Activated naive CD4-positive, alpha-beta T cell treated with anti-CD3 and anti-CD28 coated beads, Interleukin-2, amount 50 U/mL, for 72 hours (primary cell): ENCODE measurements at places on chromosomes 4 and X.

- DNase-seq: no peak
These were observed 16.7 kb downstream of the ABLIM2 start for GRCh38 chr4:8141935-8142334.

DNA sequence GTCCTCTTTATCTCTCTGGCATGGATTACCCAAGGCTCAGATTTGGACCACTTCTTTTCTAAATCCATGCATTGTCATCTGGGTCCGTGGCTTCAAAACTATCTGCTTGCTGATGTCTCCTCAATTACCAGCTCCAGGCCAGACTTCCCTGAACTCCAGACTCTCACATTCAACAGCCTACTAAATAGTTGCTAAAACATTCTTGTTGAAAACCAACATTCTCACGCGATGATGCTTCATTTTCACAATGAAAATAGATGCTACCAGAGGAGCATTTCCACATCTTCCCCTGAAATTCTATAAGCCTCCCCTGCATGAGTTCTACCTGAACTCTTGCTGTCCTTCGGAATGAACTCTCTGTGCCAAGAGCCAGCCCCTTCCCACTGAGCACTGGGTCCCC, 5.2 kb upstream of the TLR6 start:
- no peak for DNase-seq

DNA sequence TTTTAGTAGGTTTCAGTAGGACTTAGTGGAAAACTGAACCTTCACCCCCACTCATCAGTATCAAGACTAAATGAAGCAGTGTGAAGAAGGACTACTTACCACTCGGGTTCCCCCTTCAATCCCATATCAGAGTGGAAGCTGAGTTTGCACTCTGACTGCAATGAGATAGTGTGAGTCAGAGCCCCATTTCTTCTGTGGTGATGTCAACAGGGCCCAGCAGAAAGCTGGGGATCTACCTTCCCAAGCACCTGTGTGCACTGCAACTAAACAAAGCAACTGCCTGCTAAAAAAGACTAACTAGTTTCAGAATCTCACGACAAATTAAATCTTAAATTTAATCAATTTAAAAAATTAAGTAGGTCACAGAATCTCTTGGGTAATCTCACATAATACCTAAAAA, 1837.0 kb upstream of the PCDH7 start:
- DNase-seq: no peak

GRCh38 chrX:148577741-148578140, 77.3 kb downstream of the AFF2 start:
- no peak for DNase-seq

DNA sequence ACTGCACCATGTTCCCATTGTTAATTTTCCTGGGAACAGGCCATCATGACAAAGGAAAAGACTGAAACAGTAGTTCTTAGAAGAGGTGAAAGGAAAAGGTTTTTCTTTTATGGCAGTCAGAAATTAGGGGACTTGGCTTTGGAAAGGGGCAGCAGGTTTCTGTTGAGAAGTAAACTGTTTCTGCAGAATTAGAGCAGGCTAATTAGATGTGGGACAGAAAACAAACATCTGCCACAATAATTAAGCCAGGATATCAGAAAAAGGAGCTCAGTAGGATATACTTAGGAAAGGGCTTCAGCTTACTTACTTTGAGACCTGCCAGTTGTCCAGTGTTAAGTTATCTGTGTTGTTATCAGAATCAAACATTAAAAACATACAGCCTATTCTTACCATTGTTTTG, 36.7 kb upstream of the STPG2 start:
- no peak for DNase-seq

DNA sequence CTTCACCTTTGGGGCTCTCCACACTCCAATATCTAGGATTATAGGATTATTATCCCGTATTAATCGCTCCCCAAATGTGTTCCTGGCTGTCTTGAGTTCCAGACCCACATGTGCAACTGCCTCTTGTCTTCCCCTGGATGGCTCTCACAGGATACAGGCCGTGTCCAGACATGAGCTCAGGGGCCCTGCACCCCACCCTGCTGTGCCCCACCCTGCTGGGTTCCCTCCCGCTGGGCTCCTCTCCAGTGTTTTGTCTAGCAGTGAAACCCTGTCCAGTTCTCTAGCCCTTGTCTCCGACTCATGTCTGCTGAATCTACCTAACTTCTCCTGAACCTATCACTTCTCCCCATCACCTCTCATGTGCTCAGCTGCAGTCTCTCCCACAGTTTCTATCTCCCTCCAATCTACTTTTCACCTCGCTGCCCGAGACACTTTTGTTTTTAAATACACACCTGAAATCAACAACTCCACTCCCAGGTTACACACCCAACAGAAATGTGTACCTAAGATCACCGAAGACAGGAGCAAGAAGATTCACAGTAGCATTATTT, 2.0 kb downstream of the RNF212 start:
- no peak for DNase-seq

DNA sequence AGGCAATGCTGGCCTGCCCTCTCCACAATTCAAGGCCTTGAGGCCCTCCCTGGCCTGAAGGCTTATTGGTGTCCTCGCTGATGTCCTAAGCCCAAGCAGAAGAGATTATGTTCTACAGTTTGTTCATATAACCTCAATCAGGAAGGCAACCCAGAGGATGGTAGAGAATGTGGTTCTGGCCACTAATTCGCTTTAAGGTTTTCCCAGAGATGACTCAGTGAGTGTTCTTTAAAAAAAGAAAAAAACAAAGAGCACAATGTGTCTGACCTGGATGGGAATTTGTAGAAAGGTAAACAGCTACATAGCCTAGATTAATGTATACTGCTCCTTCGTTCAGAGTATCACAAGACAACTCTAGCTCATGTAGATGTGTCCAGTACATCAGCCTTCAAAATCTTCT, 66.0 kb downstream of the MANBA start:
- no peak for DNase-seq

- no peak for DNase-seq
These were observed 86.9 kb upstream of the MAGEB16 start for GRCh38 chrX:35711281-35711680.

DNA sequence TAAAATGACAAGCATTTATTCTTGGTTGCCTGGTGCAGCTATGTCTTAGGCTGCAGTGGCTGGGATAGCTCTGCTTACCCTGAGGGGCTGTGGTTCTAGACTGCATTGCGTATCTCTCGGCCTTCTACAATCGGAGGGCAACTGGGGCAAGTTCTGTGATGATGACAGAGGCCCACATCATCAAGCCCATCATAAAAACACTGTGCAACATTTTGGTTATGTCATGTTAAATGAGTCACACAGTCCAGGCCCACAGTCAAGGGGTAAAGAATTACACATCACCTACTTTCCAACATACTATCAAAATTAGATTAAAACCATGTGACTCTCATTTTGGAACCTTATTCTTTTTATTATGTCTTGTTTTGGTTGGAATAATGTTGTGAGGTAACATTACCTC, 120.2 kb upstream of the GUCY1A1 start:
- no peak for DNase-seq

DNA sequence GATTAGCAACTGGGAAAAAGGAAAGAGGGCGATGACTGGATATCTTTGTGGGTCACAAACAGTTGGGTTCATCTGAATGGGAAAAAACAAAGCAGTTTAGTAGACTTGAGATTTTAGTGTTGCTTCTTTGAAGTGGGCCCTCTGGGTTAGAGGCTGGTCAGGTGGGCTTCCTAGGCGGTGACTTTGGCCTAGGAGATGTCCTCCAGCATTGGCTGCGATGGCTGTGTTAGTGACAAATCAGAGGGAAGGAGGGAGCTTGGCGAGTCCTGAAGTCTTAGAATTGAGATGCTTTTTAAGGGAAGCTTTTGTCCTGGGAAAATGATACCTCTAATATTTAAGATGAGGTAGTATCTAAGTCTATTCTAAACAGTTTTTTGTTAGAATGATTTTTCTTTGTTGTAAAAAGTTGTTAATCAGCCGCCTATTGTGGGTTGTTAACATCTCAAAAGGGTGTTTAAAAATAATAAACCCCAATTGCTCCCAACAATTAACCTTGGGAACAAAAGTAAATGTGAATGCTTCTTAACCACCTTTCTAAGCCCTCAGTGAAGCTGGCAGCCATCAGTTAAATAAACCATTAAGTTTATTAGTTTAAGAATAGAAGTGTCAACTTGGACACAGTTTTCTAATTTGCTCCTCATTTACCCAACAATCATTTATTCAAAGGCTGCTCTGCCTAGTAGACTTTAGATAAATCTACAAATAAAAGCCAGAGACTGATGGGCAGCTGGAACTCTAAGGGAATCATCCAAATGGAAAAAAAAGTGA, 31.7 kb downstream of the DLG3 start:
- DNase-seq: no peak

DNA sequence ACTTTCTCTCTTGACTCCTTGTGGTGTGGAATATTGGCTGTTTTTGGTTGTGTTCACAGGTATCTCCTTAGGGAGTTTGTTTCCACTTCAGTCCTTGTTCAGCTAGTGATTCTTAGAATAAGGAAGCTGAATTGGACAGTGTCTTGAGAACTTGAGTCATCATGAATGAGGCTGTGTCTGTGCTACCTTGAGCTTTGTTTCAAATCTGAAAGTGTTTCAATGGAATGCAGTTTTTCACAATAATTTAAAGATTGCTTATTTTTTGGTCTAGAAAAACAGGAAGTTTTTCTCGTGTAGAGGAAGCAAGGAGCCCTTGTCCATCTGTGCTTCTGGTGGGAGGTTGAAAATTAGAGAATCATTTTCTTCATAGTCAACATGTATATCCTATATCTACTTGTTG, 76.5 kb downstream of the ZNF518B start:
- no peak for DNase-seq

- no peak for DNase-seq
These were observed 206.2 kb downstream of the KCNIP4 start for GRCh38 chr4:21742326-21742725.

GRCh38 chr4:15320121-15320678, 107.6 kb upstream of the C1QTNF7 start:
- DNase-seq: no peak

- no peak for DNase-seq
These were observed 578.2 kb downstream of the KLHL13 start for GRCh38 chrX:117538178-117539089.

DNA sequence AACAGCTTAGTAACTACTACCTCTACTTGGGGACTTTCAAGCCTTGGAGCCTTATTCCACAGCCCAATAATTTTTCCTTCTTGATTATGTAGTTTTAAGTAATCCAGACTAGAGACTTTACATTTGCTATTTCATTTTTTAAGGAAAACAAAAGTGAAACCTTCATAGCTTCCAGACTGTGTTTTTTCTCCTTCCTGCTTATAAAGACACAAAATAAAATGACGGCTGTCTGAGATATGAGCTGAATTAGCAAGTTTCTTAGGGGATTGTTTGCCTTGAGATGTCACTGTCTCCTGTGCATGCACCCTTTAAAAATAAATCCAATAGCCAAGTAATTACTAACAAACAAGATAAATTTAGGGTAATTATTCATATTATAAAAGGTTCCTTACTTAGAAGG, 78.8 kb upstream of the PACRGL start:
- DNase-seq: no peak

- no peak for DNase-seq
These were observed 75.7 kb upstream of the GUCY1A1 start for GRCh38 chr4:155590796-155591585.

DNA sequence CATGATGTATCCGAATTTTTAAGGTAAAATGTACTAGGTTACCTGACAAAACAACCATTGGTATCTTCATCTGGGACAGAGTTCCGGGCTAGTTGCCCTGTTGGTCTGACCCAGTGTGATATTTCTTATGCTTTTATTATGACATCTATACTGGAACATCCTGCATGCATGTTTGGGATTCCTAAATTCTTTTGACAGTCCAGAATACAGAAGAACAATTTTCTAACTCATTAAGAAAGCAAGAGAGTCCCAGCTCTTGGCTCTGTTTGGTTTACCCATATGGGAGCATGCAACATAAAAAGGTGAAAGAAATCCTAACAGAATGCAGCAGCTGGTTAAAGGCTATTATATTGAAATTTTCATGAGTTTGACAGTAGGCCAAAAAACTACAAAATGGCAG, 247.7 kb upstream of the FTHL17 start:
- no peak for DNase-seq

DNA sequence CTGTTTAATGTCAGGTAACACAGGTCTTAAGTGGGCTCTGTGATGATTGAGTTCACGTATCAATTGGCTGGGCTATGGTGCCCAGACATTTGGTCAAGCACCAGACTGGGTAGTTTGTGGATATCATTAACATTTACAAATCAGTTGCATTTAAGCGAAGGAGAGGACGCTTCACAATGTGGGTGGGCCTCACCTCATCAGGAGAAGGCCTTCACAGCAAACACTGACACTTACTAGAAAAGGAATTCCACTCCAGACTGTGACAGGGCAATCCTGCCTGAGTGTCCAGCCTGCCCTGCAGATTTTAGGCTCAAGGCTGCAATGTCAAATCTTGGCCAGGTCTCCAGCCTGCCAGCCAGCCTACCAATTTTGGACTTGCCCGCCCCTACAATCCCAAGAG, 270.3 kb downstream of the DHRSX start:
- DNase-seq: no peak

DNA sequence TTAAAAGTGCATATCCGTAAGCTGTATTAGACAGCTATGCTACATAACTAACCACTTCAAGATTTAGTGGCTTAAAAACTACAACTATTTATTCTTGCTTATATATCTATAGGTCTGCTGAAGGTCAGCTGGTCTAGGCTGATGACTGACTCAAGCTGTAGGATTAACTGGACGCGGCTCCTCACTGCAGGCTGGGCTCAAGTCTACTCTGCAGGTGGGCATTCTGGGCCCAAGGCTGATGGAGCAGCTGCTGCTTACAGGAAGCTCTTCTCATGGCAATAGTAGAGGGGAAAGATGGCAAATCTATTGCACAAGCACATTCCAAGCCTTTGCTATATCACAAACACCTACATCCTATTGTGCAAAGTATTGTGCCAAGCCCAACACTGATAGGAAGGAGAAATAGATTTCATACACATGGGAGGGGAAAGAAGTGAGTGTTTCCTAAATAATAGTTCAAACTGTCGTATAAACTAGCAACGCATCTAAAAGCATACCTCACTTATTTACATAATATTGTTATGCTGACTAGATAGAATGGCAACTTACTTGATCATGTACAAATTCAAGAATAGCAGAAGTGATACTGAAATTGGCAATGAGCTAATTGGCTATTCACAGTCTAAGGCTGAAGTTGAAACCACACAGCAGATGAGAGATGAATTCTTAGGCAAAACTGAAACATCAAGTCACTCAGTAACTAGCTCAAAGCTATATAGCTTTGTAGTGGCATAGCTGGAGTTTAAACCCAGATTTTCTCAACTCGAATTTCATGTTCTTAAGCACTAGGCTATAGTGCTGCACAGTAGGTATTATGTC, 263.8 kb downstream of the NKX6-1 start:
- DNase-seq: no peak

DNA sequence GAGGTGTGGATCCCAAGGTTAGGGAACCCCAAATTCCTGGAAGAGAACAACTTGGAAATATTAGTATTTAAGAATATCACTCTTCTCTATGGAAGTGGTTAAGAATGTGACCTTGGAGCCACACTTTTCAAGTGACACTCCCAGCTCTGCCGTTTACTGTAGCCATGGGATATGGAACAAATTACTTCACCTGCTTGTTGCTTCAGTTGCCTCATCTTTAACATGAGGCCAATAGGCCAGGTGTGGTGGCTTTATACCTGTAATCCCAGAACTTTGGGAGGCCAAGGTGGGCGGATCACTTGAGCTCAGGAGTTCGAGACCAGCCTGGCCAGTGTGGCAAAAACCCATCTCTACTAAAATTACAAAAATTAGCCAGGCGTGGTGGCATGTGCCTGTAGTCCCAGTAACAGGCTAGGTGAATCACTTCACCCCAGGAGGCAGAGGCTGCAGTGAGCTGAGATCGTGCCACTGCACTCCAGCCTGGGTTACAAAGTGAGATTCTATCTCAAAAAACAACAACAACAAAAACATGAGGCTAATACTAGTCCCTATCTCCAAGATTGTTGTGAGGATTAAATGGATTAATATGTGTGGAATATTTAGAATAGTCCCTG, 13.0 kb downstream of the IL13RA1 start:
- no peak for DNase-seq
